ENCODE measurements at places on chromosomes 1 and 21.

GRCh38 chr1:41014871-41015270 lies 6.7 kb downstream of the SLFNL1 start:
- DNase-seq, result no peak

- no peak for DNase-seq
These were observed 7.9 kb upstream of the SMYD2 start for GRCh38 chr1:214272964-214273533.

DNA sequence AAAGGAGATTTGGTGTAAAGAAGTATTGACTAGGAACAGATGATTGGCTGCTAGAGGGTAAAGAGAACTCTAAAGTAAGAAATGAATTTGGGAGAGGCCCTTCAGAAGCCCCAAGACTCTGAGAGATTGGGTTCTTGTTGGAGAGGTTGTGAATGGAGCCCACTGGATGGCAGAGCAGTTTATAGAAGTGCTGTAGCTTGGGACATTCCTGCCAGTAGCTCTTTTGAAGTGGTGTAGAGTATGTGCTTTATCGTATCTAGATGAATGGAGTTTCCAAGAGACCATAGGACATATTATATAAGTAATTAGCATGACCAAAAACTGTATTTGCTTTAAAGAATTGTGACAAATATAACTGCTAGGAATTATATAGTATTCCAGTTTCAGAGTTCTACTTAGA lies 21.3 kb downstream of the USP25 start:
- no peak for DNase-seq

GRCh38 chr1:1232208-1232795 lies at the start of gene B3GALT6:
Gene B3GALT6, plus strand, starts transcription at chr1:1232237. Its CDS starts 42 bp downstream, at chr1:1232279.
- DNase-seq, result no peak

GRCh38 chr1:196464480-196464941 lies 143.7 kb downstream of the KCNT2 start:
- no peak for DNase-seq

GRCh38 chr1:67618285-67619018 lies 66.5 kb upstream of the GADD45A start:
- DNase-seq, result no peak

DNA sequence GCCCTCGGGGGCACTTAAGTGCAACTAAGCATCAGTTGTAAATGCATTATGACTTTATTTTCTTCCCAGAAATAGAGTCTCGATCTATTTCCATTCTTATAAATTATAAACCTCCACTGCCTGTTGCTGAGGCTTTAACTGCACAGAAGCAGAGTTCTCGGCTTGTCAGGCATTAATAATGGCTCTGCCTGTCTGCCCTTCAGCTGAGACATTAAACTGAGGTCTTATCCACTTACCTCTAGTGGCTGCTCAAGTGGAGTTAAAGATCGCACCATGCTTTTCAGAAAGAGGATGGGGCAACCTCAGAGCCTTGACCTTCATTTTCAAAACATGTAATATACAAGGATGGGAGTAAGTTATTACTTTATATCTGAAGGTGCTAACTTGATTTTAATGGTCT lies 597.6 kb upstream of the PRMT6 start:
- no peak for DNase-seq

DNA sequence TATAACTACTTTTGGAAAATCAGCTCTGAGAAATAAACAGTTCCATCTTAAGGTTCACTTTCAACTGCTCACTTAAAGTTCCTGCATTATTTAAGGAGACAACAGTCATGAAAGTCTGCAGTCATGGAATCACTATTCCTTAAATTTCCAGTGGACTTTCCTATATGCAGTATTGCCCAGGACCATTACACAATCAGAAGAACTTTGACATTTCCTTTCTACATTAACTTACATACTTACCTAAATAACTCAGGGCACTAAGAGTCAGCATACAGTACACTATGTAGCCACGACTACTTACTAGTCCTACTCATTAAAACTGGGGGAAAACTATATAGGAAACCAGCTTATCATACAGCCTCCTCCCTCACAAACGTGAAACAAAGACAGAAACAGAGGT lies 220.1 kb downstream of the SLC45A1 start:
- no peak for DNase-seq

GRCh38 chr1:46622344-46622743 lies 5.7 kb upstream of the MOB3C start:
- no peak for DNase-seq

DNA sequence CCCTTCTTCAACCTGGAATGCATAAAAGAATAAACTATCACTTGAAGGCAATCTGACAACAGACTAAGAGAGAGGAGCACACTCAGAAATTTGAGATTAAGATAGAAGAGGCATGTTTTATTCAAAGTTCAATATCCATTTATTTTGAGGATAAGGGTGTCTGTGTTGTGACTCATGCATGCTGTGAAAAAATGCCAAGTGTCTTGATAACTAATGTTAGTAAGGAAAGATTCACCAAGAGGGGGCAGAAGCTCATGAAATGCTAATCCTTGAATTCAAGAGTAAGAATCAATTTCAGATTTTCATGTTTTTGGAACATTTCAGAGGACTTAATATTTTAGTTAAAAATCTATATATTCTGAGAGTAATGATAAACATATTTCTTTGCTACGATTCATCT lies 94.0 kb downstream of the IFI44 start:
- no peak for DNase-seq

DNA sequence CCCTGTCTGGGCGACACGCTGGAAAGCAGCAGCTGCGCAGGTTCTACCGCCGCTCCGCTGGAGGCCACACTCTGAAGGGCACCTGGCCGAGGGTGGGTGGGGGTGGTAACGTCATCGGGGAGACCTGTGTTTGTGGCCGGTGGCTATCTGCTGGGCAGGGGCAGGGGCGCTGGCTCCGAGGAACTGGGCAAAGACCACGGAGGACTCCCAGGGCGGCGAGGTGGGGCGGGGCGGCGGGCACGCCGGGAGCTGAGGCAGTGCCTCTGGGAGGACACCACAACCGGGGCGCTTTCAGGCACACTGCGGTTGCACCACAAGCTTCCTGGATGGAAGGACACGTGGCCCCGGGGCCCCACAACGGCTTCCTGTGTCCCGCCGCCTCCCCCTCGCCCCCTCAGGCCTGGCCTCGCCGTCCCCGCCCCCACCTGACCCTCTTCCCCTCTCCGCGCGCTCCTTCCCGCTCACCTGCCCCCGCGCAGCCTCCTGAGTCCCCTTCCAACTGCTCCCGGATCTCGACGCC lies 3.3 kb upstream of the DENND2D start:
- DNase-seq, result peak; percentile 60

DNA sequence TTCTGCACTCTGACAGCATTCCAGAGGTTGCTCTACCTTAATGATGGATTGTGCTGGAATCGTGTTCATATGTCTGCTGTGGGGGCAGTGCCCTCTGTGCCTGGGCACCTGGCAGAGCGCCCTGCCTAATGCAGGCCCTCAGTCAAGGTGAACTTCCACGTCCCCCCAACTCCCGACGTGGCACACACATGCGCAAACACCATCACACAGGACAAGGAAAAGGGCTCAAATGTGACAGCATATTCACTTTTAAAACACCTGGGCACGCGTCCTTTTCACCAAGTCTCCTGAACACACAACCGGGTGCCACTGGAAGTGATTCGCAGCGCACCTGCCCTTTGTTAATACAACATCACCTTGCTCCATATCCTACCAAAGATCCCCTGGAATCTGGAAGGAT lies 11.7 kb downstream of the TPRG1L start:
- no peak for DNase-seq
